ENCODE measurements at places on chromosomes 5 and 9.
A peak's percentile ranks its signal among the peaks of the same experiment; 100 is the strongest.

- no peak for DNase-seq
Observed at GRCh38 chr5:111337133-111337532, 112.9 kb downstream of the CAMK4 start.

- no peak for DNase-seq
Observed at GRCh38 chr5:176355400-176356178, 6.0 kb downstream of the KIAA1191 start.

DNA sequence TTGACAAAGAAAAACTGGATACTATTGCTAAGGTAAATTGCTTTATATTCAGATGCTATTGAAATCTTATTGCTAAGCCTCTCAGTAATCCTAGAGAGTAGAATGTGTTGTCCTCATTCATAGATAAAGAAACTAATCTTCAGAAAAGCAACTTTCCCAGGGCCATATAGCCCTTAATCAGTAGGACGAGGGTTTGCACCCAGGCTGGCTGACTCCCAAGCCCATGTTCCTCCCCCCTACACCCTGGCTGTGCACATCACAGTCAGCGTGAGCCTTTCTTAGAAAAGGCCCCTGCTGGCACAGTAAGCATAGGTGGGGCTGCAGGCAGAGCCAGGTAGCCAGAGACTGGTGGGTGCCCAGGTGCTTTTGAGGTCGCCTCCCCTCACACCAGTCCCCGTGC lies 15.8 kb upstream of the GLIPR2 start:
- no peak for DNase-seq

- DNase-seq: peak; percentile 25
Observed at GRCh38 chr9:77961541-77961940, 70.1 kb downstream of the GNAQ start.

GRCh38 chr9:112508377-112508776 lies 21.8 kb downstream of the KIAA1958 start:
- DNase-seq: no peak

DNA sequence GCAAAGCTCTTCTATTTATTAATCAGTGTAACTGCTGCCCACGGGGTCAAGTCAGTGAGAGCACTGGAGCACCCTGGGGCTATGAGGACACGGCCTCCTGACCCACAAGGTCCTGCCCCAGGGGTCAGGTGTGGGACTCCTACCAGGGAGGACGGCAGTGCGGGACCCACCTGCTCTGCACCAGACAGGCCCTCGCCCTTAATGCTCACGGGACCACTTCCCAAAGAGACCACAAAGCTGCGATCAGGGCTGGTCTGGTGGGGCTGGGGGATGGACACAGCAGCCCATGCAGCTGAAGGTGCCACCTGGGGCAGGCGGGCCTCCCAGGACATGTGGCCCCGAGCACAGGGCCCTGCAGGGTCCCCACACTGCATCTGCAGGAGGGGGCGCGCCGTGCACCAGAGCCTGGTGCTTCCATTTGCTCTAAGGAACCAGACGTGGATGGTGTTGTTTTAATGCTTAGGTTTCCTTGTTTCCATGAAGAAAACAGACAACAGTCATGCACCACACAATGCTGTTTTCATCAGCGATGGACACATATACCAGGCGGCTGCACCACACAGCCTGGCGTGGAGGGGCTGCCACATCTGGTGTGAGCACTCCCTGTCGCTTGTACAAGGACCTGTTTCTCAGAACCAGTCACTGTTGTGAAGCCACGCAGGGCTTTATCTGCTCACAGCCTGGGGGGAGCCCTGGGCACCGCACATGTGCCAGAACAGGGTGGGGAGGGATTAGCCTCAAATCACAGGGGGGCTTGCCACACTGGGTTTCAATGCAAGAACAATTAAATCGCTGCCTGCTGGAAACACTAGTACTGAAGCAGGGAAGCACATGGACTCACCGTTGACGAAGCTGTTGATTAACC lies 22.6 kb downstream of the CLPTM1L start:
- DNase-seq: no peak

- DNase-seq: no peak
Observed at GRCh38 chr5:172200476-172200875, 6.5 kb downstream of the EFCAB9 start.

DNA sequence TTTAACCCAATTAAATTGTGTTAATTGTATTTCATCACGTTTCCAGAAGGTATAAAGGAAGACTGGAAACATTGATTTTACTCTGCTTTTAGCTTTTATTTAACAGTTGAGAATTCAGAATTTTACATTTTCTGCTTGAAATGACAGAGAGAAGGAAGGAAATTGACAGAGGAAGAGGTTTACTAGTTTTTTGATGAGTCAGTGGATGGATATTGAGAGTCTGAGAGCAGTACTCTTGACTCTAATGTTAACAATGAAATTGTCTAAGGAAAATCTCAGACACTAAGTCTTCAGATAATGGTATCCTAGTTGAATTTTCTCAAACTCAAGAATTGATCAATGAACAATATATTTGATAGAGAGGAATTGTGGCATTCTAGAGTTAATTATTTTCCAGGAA lies 60.6 kb downstream of the IPO11 start:
- no peak for DNase-seq

DNA sequence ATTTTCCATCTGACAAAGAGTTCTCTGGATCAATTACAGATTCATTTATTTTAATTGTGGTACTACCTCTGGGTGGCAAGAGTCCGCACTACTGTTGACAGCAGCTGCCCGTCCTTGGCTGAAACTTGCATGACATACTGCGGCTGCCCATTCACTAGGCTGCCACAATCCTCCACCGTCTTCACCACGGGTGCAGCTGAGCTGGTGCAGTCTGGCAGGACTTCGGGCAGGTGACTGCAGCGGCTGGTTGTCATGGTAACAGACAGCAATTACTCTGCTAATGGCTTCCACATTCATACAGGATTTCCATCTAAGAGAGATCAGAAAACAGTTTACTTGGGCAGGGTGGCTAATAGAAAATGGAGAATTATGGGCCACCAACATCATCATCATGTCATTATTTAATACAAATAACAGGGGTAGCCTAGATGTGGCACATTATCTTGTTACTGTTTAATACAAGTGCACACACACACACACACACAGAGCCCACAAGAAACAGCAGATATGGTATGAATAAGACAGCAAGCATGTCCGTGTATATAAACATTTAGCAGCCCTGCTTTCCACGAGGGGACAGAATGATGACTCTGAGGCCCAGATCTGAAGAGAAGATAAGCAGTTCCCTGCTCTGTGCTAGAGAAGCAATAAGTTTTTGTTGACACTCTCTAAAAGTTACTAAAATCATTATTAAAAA lies 112.3 kb downstream of the MARCHF3 start:
- no peak for DNase-seq

DNA sequence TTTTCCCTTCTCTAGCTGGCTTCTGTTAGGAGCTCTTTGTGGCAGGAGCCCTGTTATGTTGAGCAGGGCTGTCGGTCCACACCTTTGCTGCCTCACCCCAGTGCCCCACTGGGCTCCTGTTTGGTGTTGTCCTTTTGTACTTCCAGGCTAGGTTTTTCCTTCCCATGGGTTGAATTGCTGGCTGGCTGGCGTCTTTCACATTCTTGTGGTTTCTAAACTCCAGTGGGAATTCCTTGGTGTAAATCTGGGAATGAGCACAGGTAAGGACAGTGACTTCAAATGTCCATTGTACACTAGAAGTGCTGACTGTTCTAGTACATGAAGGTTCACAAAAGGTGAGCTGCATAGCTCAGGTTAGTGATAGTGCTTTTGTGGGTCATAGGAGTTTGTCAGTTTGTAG lies 30.4 kb downstream of the RASGRF2 start:
- DNase-seq: no peak

DNA sequence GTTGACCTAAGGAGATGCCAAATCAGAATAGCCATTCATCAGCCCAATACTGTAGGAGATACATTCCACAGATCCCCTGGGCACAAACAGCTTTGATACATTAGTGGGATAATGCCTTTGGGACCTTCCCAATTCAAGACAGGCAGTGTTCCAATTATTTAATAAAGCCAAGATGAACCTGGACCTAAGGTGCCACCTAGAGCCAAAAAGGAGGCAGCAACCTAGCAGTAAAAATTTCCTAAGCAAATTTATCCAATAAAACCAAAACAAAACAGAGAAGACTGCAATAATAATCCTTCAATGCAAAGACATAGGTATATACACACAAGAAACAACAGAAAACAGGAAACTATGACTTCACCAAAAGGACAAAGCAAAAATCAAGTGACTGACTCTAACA lies 253.0 kb downstream of the HINT1 start:
- DNase-seq: no peak

DNA sequence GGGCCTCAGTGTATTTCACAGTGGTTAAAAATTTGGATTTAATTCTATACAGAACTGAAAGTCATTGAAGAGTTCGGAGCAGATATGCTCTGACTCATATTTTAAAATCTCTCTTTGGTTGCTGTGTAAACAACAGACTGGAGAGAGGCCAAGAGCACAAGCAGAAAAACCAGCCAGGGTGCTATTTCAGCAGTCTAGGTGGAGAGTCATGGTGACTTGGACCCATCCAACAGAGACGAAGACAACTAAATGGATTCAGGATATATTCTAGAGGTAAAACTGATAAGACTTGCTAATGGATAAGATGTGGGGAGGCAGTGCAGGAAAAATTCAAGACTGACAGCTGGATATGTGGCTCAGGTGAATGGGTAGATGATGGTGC lies 168.9 kb downstream of the MAPKAP1 start:
- peak; percentile 91 for DNase-seq

- no peak for DNase-seq
Observed at GRCh38 chr9:137721899-137722298, 103.1 kb downstream of the EHMT1 start.

- no peak for DNase-seq
Observed at GRCh38 chr5:66867618-66868322, 271.6 kb downstream of the MAST4 start.

- no peak for DNase-seq
Observed at GRCh38 chr5:2163060-2163856, 280.5 kb upstream of the IRX4 start.

- DNase-seq: peak; percentile 43
Observed at GRCh38 chr9:108163321-108164005, 673.9 kb upstream of the KLF4 start.

- no peak for DNase-seq
Observed at GRCh38 chr5:138961221-138961620, 86.1 kb upstream of the LRRTM2 start.

DNA sequence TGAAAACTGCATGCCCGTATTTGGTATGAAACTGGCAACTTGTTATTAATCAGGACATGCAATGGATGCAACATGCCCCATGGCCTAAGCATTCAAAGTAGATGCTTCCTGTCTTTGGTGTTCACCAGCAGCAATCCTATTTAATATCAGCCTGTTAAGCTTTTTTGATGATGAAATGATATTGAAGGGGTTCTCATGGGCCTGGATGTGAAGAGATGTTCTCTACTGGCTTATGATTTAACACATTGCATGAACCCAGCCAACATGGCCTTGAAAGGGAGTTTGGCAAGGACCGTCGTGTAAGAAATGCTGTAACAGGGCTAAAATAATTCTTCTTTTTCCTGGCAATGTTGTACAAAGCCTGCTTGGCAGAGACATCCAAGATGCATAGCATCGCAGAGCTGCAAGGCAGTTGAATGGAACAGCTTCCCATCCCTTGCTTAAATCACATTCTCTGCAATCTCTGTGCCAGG lies 111.2 kb downstream of the SMARCA2 start:
- no peak for DNase-seq

DNA sequence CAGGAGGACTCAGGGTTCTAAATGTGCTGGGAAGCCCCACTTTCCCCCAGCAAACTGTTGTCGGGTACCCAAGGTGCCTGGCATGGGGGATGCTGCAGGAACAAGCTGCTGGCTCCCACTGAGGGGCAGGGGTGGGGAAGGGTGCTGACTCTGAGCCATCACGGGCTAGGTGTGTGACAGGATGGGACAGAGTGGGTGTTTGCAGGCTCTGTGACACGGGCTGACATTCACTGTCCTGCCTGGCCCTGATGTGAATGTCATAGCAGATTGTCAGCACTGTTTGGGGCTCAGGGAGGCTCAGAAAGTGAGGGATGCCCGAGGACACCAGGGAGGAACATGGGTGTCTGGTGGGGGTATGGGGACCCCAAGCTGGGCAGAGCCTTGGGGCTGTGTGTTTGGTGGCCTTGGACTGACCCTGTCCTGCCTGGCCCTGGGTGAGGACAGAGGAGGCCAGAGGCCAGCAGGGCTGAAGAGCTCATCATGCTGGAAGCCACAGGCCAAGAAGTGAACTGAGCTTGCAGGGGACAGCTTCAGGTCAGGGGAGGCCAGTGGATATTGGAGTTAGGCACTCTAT lies 20.6 kb downstream of the WNK2 start:
- DNase-seq: no peak

DNA sequence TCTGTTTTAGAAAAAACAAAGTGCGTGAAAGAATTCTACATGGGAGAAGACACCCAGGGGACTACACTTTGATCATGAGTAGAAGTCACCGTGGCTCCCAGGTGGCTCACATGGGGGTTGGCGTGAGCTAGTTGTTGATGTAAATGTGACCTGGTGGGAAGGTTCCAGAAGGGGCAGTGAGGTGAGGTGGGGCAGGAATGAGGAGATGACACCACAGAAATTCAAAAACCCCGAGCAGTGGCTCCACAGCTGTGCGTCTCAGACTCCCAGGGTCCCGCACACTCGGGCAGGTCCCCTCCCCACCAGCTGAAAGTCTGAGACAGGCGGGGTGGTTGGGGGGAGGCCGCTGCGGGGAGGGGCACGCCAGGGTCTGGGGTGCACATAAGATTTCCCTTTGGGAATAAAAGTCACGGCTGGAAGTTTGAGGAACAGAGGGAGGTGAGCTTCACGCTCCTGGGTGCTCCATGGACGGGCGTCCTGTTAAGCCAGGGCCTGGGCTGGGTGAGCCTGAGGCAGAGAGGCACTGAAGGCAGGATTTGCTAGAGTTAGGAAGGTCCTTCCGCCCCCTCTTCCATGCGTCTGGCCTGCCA lies 29.9 kb downstream of the GLT6D1 start:
- DNase-seq: no peak

GRCh38 chr5:74372051-74372450 lies 268.5 kb downstream of the ENC1 start:
- DNase-seq: no peak

- DNase-seq: no peak
Observed at GRCh38 chr5:114054594-114054993, 307.3 kb upstream of the KCNN2 start.
